ENCODE measurements at places on chromosomes 13 and 19.

DNA sequence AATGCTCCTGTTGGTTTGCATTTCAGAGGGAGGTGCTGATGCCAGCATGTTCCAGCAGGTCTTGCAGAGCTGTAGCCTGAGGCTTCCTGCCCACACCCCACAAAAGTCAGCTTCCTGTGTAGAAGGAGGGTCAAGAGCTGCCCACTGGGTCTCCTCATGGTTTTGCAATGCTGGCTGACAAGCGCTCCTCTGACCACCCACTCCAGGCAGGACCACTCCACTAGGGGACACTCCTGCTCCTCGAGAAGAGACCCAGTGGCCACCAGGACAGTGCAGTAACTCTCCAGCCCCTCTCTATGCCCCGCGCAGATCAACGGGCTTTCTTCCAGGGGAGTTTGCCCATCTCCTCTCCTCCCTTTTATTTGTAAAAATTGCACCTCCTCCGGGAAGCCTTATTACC is 72.9 kb upstream of the UQCRFS1 start:
- peak; percentile 2 for DNase-seq

- DNase-seq, result no peak
Measured at GRCh38 chr13:50691681-50692263, 151.7 kb downstream of the DLEU7 start.

DNA sequence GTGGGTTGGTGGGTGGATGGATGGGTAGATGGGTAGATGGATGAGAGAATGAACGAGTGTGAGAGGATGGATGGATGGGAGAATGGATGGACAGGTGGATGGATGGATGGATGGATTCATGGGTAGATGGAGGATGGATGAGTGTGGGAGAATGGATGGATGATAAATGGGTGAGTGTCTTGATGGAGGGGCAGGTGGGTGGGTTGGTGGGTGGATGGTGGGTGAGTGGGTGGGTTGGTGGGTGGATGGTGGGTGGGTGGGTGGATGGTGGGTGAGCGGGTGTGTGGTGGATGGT is 35.4 kb upstream of the ONECUT3 start:
- DNase-seq, result no peak

DNA sequence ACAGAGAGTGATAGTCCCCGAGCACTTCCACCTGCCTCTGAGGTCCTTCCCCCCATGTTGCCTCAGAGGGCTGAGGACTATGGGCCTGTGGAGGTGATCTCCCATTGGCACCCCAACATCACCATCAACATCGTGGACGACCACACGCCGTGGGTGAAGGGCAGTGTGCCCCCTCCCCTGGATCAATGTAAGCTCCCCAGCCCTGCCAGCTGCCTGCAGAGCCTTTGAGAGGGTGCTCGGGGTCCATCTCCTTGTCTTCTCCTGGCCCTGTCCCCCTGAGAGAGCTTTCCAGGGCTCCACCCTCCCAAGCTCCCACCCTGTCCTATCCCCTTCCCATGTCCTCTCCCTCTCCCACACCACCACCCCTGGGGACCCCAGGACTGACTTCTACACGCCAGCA is 14.9 kb upstream of the RELB start:
- no peak for DNase-seq

DNA sequence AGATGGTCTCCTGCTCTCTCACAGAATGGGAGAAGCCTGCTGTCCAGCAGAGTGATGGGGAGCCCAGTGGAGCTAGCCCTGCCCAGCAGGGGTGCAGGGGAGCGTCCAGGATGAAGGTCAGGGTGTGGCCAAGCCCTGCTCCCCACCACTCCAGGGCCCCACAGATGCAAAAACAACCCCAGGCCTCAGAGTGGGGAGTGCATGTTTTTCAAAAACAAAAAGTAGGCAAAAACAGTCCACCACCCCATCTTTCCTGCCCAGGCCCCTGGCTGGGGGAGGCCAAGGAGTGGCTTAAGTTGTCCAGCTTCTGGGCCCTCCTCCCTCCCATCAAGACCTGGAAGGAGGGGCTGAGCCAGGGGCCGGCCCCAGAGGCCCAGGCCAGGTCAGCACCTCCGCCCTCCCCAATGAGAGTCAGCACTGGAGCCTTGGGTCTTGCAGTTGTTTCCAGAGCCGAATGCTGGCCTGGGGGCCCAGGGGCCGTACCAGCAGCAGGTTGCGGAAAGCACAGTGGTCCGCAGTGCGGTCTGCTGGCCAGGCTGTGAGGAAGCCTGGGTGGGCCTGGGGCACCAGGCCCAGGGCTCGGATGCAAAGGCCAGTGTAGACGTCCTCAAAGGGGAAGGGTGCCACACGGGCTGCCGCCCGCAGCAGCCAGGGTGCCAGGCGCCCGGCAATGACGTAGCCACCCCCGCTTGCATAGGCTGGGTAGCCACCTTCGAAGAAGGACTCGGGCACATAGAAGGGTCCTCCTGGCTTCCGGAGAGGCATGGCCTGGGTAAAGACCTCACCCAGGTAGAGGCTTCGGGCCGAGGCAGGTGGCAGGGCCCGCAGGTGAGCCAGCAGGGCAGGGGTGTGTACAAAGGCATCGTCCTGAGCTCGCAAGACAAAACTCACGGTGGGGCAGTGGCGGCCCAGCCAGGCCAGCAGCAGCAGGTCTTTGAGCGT is 1.7 kb downstream of the B3GNT8 start:
- DNase-seq, result no peak

DNA sequence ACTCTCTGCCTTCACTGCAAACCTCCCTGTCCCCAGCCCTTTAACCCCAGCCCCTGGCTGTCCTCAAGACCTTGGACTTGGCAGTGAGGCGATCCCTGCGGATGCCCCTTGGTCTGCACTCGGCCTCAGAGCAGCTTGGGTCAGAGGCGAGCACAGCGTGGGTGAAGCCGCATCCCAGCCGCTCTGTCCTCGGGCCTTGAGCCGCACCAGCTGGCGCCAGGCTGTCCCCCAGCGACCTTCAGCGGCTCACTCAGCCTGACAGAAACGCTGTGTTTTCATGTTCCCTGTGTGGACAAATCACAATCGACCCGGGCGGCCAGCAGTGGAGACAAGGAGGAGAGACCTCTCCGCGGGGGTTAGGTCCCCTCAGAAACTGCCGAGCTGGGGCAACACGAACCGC is 52.0 kb downstream of the GNG7 start:
- DNase-seq, result no peak

- DNase-seq, result no peak
Measured at GRCh38 chr19:12695514-12695913, 917 bp downstream of the FBXW9 start.

- DNase-seq, result peak; percentile 95
Measured at GRCh38 chr13:114119196-114119595, 13.2 kb downstream of the RASA3 start.

GRCh38 chr13:50889317-50889716 is 20.3 kb upstream of the RNASEH2B start:
- no peak for DNase-seq

GRCh38 chr13:42298392-42298791 is 26.4 kb downstream of the AKAP11 start:
- DNase-seq, result no peak

GRCh38 chr19:30350692-30351663 is 21.2 kb upstream of the ZNF536 start:
- DNase-seq, result no peak

- no peak for DNase-seq
Measured at GRCh38 chr19:40266119-40266518, 19.0 kb downstream of the AKT2 start.

GRCh38 chr13:24081387-24081786 is 79.1 kb upstream of the SPATA13 start:
- DNase-seq, result no peak

- DNase-seq, result no peak
Measured at GRCh38 chr13:24168392-24168750, 7.9 kb downstream of the SPATA13 start.

- no peak for DNase-seq
Measured at GRCh38 chr19:41328842-41329225, 18.9 kb downstream of the CCDC97 start.

- no peak for DNase-seq
Measured at GRCh38 chr19:7469669-7470285, 19.1 kb downstream of the PEX11G start.

DNA sequence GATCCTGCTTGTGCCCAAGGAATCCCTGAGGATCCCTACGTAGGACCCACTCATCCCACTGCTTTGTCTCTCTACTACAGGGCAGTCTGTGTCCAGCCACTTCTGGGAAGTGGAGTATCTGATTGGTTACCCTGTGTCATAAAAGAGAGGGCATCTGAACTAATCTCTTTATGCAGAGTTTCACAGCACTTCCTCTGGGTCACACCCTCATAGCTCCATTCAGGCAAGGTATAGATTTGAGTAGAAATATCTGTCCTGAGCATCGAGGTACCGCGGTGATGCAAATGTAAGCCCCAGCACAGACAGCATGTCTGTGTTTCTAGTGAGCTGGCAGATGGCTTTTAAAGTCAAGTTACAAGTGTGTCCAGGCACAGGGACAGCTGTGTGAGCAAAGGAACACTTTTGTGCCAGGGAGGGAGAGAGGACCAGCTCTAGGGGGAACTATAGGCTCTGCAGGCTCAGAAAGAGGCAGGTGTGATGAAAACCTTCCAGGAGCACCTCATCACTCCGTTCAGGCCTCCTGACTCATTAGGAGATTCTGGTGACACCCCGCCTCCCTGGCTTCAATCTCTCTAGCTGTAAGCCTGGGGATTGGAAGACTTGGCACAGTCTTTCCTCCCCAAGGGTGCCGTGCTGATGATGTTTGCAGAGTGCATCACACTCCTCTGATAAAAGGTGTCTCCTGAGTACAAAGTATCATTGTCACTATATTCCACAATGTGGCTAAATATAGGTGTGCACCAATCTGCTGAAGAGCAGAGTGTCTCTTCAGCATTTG is 84.3 kb upstream of the UBL3 start:
- no peak for DNase-seq

- DNase-seq, result no peak
Measured at GRCh38 chr13:24243302-24243701, 66.1 kb upstream of the C1QTNF9 start.

DNA sequence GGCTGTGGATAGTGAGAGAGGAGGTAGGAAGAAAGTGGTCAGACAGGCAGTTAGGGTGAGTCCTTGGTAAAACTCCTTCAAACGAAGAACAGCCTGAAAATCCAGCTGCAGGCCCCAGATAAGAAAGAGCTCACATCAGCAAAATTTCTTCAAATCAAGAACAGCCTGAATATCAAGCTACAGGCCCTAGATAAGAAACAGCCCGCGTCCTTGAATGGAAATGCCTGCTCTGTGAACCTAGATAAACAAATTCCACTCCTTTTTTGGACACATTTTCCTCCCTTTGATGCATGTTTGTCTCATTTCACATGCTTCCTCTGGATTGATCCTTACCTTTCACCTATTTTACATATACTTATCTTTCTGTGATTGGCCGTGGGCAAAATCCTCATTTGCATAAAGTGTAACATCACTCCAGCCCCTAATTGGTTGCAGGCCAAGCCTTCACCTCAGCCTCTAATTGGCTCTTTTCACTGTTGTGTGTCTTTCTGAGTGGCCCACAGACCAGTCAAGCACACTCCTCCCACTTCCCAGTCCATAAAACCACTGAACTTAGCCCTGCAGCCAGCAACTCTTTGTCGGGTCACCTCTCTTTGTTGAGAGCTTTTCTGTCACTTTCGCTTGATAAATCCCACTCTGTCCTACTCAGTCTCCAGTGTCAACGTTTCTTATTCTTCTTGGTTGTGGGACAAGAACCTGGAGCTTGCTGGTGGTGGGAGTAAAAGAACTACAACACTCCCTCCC is 6.0 kb upstream of the SULT2A1 start:
- no peak for DNase-seq

DNA sequence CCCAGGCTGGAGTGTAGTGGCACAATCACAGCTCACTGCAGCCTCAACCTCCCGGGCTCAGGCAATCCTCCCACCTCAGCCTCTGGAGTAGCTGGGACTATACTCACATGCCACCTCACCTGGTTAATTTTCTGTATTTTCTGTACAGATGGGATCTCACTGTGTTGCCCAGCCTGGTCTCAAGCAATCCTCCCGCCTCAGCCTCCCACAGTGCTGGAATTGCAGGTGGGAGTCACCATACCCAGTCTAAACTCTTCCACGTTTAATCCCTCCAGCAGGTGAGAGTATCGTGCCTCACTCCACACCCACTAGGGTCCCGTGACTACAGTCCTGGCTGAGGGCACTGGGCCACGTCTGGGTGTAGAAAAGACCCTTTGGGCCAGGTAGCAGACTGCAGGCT is 16.5 kb downstream of the BCAT2 start:
- no peak for DNase-seq

DNA sequence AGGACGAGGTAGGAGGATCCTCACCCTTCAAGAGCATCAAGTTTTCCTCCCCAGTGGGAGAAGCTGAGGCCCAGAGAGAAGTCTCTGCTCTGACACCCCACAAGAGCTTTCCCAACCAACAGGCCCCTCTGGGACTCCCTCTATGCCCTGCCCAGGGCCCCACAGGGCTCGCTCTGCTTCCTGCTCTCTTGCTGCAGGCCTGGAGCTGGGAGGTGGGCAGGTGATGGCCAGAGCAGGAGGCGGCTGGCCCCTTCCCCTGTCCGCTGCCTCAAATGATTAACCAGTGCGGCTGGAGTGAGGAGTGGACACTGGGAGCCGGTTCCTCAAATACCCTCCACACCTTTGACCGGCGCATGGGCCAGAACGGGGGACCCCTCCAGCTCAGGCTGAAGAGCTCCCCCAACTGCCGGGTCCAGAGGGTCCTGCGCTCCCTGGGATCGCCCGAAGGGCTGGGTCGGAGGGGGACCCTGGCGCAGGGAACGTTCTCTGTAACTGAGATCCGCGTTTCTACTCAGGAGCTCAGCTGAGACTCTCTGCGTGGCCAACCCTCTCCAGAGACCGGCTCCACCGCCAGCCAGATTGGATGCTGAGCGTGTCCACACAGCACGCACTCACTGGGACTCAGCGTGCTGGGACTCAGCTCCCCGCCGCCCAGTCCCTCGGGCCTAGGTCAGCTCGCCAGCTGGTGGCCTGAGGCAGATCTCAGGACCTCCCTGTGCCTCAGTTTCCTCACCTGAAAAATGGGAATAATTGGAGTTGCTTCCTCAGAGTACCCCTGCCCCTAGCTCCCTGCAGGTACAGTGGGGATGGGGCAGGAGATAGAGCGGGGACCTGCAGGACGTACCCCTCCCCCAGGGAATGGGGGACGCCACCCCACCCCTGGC is 6.7 kb upstream of the ONECUT3 start:
- DNase-seq, result peak; percentile 28

DNA sequence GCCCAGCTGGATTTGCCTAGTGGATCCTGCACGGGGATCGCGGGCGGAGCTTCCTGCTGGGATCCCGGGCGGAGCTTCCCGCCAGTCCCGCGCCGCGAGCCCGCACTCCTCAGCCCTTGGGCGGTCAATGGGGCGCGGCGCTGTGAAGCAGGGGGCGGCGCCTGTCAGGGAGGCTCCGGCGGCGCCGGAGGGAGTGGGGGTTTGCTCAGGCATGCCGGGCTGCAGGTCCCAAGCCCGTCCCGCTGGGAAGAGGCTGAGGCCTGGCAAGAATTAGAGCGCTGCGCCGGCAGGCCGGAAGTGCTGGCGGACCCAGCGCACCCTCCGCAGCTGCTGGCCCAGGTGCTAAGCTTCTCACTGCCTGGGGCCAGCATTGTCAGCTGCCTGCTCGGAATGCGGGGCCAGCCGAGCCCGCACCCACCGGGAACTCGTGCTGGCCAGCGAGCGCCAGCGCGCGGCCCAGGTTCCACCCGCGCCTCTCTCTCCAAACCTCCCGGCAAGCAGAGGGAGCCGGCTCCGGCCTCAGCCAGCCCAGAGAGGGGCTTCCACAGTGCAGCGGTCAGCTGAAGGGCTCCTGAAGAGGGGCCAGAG is 119.6 kb downstream of the PRR20E start:
- DNase-seq, result no peak

All from fibroblast of upper back skin (primary cell).